Breast epithelium (tissue), 4 donors: ENCODE measurements at places on chromosomes 1 and 21. TPM values are rescaled to one million over a fixed set of nuclear protein-coding genes. Genes with fewer than 3 reads are reported as not detected.

DNA sequence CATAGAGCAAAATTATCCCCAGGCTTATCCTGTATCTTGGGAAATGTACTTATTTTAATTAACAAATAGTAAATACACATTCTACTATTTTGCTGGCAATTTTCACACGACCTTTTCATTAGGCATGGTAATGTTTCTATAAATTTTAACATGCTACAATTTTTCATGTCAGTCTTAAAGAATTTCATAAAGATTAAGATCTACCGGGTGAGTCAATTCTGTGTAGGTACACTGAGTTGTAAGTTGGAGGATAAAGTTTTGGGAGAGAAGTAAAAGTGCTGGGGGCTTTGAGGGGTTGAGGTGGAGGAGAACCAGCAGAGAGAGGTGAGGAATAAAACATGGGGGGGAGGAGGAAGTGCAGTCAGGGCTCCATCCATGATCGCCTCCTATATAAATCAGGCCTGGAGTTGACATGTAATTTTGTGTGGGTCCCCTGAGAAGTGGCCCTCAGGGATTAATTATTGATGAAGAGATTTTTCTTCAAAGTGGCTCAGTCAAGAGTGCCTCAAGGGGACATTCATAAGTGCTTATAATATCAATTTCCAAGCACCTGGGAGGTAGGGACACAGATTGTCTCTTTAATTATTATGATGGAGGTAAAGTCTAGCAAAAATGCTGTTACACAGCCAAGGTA is 7.2 kb downstream of the DPYD start:
- no peak for DNase-seq

DNA sequence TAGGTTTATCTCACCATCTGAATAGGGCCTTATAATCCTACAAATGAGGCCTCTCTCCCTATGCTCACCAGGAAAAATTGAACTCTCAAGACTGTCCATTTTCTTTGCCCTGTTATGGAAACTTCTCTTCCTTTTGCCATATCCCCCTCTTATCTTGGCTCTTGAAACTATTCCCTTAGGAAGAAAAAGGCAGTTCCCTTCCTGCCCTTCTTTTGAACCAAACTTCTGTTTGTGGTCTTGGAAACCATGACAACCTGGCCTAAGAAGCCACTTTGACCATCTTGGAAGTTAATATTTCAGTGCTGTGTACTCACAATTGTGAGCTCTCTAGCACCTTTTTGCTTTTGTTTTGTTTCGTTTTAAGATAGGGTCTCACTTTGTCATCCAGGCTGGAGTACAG is 40.0 kb downstream of the ATP2B4 start:
- no peak for DNase-seq

- no peak for DNase-seq
Measured at GRCh38 chr1:203217139-203217655, 12.3 kb downstream of the CHIT1 start.

DNA sequence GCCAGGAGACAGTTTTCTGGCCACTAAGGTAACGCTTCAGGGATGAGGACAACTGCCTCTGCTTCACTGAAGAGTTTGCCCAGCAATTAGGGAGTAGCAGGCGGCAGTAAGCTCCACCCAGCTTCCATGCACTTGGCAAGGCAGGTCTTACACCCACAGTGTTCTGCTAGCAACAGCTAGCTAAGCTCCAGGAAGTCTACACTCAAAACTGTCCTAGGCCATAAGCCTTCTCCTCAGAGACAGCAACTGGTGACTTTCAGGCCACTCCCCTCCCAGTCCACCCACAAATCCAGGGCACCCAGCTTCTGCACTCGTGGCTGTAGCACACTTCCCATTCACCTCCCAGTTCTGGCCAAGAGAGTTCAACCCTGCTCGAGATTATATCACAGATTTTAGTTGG is 47.3 kb downstream of the KMO start:
- DNase-seq = no peak

DNA sequence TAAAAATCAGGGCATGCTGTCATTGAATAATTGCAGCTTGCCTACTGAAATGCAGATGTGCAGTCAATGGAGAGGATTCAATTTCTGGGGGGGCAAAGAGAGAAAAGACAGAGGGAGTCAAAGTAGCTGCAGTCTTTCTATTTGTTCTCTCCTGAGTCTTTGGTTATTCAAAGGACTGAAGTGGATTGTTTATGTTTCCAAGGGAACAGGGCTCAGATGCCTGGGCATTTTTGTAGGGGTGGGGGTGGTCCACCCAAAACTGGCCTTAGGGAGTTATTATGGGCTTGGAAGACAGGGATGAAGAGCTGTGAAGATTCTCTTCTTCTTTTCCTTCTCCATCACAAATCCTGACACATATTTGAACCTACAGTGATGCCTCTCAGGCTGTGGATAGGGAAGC is 408.8 kb upstream of the DAB1 start:
- DNase-seq = no peak

GRCh38 chr1:230758709-230759368 is 11.7 kb downstream of the CAPN9 start:
- DNase-seq = no peak

- DNase-seq = no peak
Measured at GRCh38 chr1:21298981-21299391, 8.7 kb upstream of the ECE1 start.

GRCh38 chr1:92953491-92953890 is 7.8 kb downstream of the DIPK1A start:
- DNase-seq = no peak

GRCh38 chr21:28627691-28628090 is 365.0 kb downstream of the LTN1 start:
- no peak for DNase-seq

- peak; percentile 76 for DNase-seq
Measured at GRCh38 chr21:42093991-42094421, 22.9 kb downstream of the UMODL1 start.

DNA sequence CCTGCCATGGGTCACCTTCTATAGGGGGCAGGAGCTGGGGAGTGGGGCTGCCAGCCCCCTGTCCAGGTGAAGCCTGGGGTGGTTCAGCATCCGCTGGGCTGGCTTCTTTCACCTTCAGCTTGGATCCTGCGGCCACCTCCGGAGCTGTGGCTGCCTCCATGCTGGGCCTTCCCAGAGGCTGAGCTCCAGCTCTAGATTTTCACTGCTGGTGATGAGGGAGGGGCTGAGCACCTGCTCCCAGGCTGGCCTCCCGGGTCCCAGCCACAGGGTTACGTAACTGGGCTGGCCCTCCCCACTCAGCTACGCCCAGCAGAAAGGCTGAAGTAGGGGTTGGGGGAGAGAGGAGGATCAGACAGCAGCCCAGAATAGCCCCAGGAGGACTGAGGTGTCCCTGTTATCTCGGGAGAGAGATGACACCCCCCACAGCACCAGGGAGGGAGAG is at the start of gene MYBPHL:
Gene MYBPHL (minus strand): TSS at position 180 of the 442 bp plus-strand sequence. CDS start 20 bp downstream, at position 160.
- no peak for DNase-seq

DNA sequence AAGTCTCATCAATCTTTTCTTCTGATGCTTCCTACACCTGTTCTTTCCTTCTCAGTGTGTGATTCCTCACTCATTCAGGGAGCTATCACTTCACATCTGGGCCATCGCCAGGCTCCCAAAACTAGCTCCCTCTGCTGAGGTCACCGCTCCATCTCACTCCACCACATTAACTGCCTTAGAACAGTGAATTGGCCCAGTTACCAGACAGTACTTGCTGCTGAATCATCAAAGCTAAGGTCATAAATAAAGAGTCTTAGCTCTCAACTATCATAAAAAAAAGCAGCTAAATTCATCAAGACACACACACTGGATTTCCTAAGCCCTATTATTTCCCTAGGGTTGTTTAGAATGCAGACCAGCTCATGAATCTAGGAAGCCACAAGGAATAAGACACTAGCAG is 18.8 kb upstream of the SRM start:
- DNase-seq = no peak

- DNase-seq = no peak
Measured at GRCh38 chr1:164846731-164847691, 288.0 kb downstream of the PBX1 start.

DNA sequence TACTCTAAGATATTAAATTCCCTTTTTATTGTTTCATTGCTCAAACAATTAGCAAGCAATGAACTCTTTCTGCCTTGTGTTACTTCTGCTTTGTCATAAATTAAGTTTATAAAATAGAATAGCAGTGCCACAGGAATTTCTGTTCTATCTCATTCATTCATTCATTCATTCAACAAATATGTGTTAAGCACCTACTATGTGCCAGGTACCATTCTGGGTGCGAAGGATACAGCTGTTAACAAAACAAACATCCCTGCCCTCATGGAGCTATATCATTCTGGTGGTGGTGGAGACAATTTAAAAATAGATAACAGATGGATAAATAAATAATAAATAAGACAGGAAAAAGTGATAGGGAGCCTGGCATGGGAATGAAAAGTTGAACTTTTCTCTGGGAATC is 34.5 kb upstream of the AHCYL1 start:
- DNase-seq = no peak

GRCh38 chr1:204172404-204173029 is 6.4 kb upstream of the REN start:
- DNase-seq = no peak

DNA sequence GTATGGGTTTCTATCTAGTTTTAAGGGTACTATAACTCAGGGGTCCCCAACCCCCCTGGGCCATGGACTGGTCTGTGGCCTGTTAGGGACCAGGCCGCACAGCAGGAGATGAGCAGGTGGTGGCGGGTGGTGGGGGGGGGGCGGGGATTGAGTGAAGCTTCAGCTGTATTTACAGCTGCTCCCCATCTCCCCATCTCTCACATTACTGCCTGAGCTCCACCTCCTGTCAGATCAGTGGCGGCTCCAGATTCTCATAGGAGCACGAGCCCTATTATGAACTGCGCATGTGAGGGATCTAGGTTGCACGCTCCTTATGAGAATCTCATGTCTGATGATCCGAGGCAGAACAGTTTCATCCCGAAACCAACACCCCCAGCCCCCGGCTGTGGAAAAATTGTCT is 95.1 kb upstream of the SLC45A1 start:
- no peak for DNase-seq

DNA sequence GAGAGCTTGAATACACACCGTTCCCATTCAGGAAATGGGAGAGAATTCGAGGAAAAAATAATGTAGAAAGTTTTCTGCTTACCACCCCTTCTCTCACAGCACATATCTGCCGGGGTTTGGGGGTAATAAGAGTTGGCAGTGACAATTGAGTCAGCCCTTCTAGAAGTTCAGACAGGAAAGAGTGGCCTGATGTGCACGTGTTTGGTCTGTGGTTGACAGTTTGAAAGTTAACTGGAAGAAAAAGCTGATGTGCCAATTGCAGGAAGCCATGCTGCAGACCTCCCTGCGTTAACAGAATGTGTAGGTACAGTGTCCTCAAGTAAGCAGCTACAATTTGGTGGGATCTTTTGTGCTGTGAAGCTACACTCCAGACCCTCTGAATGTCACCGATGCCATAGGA is 50.9 kb downstream of the DHX9 start:
- DNase-seq = no peak

GRCh38 chr1:33379631-33380354 is 51.1 kb downstream of the PHC2 start:
- no peak for DNase-seq

- no peak for DNase-seq
Measured at GRCh38 chr1:247401310-247402119, 14.5 kb upstream of the NLRP3 start.

GRCh38 chr1:59115865-59116264 is 181.0 kb upstream of the FGGY start:
- no peak for DNase-seq

GRCh38 chr21:27840262-27840661 is 873.4 kb upstream of the ADAMTS5 start:
- no peak for DNase-seq

GRCh38 chr1:201450721-201451291 is 18.2 kb downstream of the PHLDA3 start:
- peak; percentile 70 for DNase-seq

The FRRS1 gene
- 21.1 TPM for total RNA-seq

The DMBX1 gene
- total RNA-seq = not detected

The ARHGAP30 gene
- 16.5 TPM for total RNA-seq

The MYOC gene
- total RNA-seq = 2.0 TPM

The DNASE2B gene
- total RNA-seq = not detected

The PRKAA2 gene
- 6.6 TPM for total RNA-seq

The FNBP1L gene
- total RNA-seq = 117 TPM

The HOOK1 gene
- total RNA-seq = 12.5 TPM

The TTC22 gene
- 7.9 TPM for total RNA-seq

The C1orf56 gene
- 8.3 TPM for total RNA-seq

The CCDC17 gene
- total RNA-seq = 2.3 TPM

The SPRR1B gene
- total RNA-seq = not detected

The SLC25A24 gene
- total RNA-seq = 45.1 TPM

The NEGR1 gene
- 33.3 TPM for total RNA-seq

The HPCA gene
- not detected for total RNA-seq

The PEAR1 gene
- 4.0 TPM for total RNA-seq

The SAMSN1 gene
- 11.4 TPM for total RNA-seq
